Stimulated activated CD8-positive, alpha-beta memory T cell treated with anti-CD3 and anti-CD28 coated beads, Interleukin-4, amount 100 ng/mL, for 24 hours (primary cell): ENCODE measurements at places on chromosomes 2 and 18.

DNA sequence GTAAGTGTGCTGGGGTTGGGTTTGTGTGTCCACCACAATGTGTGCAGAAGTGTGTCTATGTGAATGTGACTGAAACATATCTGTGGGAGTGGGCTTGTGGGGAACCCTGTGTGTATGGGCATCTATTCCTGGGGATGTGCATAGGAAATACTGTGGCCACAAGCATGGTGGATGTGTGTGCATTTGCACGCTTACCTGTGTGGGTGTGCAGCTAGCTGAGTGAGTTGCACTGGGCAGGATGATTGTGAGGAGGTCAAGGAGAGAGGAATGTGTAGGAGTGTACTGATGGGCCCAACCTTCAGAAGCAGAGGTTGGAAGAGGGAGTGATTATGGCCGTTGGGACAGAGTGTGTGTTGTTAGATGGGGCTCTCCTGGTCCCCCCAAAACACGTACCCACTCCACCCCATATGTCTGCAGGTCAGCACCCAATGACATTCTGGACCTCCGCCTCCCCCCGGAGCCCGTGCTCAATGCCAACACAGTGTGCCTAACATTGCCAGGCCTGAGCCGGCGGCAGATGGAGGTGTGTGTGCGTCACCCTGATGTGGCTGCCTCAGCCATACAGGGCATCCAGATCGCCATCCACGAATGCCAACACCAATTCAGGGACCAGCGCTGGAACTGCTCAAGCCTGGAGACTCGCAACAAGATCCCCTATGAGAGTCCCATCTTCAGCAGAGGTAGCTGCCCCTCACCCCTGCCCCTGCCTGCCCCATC lies 1.2 kb downstream of the WNT10A start:
- no peak for DNase-seq

GRCh38 chr2:141528990-141529389 lies 601.8 kb downstream of the LRP1B start:
- no peak for DNase-seq

DNA sequence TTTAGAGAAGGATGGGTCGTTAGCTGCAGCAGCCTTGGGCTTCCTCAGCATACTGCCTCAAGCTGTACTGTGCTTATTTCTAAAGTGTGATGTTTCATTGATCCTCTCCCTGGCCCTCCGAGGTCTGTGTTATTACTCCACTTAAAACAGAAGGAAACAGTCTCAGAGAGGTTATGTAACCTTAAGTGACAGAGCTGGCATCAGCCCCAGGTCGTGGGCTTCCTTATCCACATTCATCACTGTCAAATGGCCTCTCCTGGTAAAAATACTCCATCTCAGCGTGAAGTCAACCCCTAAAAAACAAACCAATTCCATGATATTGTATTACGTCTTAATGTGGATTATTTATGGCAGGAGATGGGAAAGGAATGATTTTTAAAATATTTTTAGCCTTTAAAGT lies 153.3 kb upstream of the NOSTRIN start:
- no peak for DNase-seq

- no peak for DNase-seq
These were observed 168.7 kb upstream of the GULP1 start for GRCh38 chr2:188122985-188123384.

DNA sequence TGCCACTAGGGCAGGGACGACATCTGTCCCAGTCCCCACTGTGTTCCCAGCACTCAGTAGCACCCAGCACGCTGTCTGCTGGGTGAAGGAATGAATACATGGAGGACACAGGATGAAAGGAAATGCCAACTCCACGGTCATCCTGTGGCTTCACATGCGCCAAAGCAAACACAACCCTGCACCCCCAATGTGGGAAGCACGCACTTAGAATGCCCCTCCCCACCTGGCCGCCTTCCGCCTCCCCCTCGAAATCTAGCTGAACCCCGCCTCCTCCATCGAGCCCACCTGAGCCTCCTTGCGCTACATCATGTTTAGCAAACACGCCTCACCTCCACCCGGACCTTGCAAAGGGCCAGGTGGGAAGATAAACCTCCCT lies 33.9 kb downstream of the ADCY3 start:
- DNase-seq: no peak

DNA sequence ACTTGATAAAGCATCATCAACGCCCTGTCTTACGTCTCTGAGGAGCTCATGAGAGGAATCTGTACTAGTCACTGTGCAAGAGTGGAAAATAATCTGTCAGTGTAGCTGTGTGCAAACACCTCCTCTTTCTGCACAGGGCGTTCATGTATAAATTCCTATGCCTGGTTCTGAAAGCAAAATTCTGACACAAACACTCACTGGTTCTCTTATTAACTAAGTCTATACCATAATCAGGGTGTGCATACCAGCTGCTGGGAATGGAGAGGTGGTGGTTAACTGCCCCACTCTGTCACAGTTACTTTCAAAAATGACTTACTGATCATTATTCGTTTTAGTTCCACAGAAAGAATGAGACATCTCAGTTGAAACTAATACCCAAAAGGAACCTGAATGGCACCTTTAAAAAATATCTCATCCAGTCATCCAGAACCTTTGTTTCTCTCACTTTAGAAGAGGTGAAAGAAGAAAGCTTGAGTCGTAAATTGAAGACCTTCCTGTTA lies 35.7 kb downstream of the STK39 start:
- no peak for DNase-seq

- DNase-seq: no peak
These were observed 18.0 kb upstream of the ABCA12 start for GRCh38 chr2:215156453-215156852.
